ENCODE measurements at places on chromosomes 2 and 18.

DNA sequence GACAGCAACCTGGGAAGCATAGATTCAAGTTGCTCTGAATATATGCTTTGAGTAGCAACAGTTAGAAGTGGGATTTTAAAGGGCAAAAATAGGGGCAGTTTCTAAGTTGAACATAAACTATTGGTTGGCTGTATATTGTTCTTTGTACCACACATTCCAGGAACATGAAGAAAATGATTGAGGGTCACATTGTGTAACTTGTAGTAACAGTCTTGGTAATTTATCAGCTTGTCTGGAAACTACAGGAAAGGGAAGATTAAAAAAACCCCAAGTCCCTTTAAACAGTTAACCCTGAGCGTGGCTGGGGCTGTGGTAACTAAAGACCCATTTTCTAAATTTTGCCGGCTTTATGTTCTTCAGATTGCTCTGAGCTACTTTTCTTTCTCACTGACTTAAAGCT is 7.4 kb downstream of the PLEKHB2 start:
- H3K4me1 ChIP-seq = peaks cover 9% of the 10 kb centered on the region
- DNase-seq = no peak
- H3K36me3 ChIP-seq = no peaks in the 10 kb centered on the region
- no peak overlapping the region for H3K4me3 ChIP-seq
- no peak overlapping the region for H3K27ac ChIP-seq

- no peak overlapping the region for H3K27ac ChIP-seq
Observed at GRCh38 chr2:31140151-31140550, 1.9 kb upstream of the GALNT14 start.

- peaks cover 78% of the 10 kb centered on the region for H3K4me1 ChIP-seq
- DNase-seq = peak; percentile 68
- peaks cover 7% of the 10 kb centered on the region for H3K27me3 ChIP-seq
- peak overlapping the region; percentile 83 for H3K27ac ChIP-seq
Observed at GRCh38 chr2:148926291-148926961, 51.4 kb downstream of the KIF5C start.

- H3K27ac ChIP-seq = no peak overlapping the region
- peaks cover 4% of the 10 kb centered on the region for H3K27me3 ChIP-seq
- H3K36me3 ChIP-seq = no peaks in the 10 kb centered on the region
Observed at GRCh38 chr2:109371481-109372170, 242.1 kb downstream of the SEPTIN10 start.

- no peak overlapping the region for H3K27ac ChIP-seq
- peaks cover 8% of the 10 kb centered on the region for H3K4me1 ChIP-seq
- no peak for DNase-seq
- H3K27me3 ChIP-seq = peaks cover 6% of the 10 kb centered on the region
- H3K4me3 ChIP-seq = no peak overlapping the region
Observed at GRCh38 chr2:28276076-28276618, 116.5 kb upstream of the FOSL2 start.

DNA sequence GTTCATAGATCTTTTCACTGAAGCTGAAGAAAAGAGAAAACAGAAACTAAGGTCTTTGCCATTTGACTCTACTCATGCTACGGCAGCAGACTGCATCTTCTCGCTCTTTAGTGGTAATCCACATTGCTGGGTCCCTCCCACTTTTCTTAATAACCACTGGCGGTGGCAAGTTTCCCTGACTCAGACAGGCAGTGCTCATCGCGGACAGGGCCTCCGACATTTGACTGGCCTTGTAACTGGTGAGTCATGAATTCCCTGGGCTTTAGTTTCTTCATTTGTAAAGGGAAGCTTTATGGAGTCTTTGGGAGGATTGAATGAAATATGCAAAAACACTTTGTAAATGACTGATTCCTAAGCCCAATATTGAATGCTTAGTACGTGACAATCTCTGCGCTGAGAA is 238.2 kb upstream of the RBBP8 start:
- no peaks in the 10 kb centered on the region for H3K4me1 ChIP-seq
- DNase-seq = no peak
- no peaks in the 10 kb centered on the region for H3K27me3 ChIP-seq
- H3K27ac ChIP-seq = no peak overlapping the region
- H3K4me3 ChIP-seq = no peak overlapping the region

DNA sequence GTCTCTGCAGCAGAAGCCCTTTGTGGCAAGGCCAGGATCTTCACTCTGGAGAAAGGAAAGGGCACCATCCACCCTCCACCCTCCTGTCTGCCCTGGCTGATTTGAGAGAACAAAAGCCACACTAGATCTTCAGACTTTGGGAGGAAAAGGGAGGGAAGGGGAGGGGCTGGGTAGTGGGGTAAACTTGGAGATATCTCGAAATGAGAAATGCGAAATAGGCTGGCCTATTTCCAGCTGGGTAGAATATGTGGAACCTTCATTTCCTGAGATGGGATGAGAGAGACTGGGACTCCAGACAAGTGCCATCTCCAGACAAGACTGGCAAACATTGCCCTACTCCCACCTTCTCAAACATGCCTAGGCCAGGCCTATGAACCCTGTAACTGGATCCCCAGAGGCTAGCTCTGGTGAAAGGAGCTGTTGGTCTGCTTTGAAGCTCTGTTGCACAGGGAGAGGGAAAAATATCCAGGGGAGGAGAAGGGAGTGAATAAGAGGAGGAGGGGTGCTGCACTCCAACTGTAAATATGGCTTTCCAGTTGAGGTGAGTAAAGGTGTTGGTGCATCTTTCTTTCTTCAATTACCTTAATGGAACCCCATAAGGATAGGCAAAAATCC is 1.7 kb downstream of the HOXD12 start:
- no peak overlapping the region for H3K27ac ChIP-seq
- no peak for DNase-seq

GRCh38 chr2:112883669-112884068 is 27.3 kb upstream of the IL37 start:
- no peak overlapping the region for H3K27ac ChIP-seq
- no peaks in the 10 kb centered on the region for H3K4me1 ChIP-seq
- no peak for DNase-seq
- H3K27me3 ChIP-seq = no peaks in the 10 kb centered on the region

DNA sequence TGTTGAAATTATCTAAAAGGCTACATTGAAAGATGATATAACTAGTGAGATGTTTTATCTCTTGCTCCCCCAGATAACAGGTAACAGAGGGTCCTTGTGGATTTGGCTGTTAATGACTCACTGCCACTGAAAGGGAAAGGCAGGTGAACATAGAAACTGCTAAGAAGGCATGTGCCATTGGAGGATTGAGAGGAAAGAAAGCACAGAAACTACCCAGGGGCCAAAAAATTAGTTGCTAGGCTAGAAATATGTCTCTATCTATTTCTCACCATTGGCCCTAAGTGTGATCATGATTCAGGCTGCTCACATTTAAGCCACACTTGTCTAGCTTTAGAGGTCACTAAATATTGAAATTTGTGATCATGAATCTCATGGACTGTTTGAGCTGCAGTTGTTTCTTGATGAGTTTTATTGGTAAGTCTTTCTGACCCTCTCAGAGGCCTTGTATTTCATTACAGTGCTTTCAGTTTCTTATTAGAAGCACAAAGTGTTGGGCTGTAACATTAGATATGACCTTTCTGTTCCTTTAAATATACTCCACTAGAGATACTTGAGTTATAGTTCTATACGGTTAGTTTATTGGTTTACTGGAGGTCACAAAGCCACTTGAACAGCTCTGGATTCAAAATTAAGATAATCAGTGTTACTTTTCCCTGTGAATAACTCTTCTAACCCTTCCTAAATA is 26.2 kb downstream of the NAB1 start:
- no peak for DNase-seq

DNA sequence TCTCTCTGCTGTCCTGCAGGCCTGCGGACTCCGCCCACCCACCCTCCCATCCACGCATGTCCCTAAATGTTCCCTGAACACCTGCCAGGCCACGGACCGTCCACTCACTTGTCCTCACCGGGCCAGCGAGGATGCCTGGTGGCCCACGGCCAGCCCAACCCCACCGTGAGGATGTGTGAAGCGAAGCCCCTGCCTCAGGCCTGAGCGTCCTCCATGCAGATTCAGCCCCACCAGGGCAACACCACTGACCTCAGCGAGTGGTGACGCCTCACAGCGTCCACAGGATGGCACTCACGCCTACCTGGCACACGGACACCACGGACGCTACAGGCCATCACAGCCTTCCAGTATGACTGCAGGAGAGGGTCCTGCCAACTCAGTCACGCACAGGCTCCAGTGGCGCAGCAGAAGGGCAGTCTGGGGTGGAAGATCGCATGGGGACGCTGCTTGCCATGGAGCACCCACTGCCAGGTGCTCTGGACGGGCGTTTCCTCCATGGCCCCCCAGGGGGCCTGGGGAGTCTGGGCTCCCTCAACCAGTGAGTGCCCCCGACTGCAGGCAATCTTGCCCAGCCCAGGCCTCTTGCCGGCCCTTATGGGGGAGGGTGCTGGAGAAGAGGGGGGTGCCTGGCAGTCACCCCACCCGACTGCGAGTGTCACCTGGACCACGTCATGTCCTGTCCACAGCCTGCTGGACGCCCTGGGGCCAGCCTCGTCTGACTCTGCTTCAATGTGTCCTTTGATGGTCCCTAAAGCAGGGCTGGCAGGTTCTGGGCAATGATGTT is 25.4 kb downstream of the HDAC4 start:
- H3K27ac ChIP-seq = no peak overlapping the region
- no peak overlapping the region for H3K4me3 ChIP-seq
- peak; percentile 27 for DNase-seq

DNA sequence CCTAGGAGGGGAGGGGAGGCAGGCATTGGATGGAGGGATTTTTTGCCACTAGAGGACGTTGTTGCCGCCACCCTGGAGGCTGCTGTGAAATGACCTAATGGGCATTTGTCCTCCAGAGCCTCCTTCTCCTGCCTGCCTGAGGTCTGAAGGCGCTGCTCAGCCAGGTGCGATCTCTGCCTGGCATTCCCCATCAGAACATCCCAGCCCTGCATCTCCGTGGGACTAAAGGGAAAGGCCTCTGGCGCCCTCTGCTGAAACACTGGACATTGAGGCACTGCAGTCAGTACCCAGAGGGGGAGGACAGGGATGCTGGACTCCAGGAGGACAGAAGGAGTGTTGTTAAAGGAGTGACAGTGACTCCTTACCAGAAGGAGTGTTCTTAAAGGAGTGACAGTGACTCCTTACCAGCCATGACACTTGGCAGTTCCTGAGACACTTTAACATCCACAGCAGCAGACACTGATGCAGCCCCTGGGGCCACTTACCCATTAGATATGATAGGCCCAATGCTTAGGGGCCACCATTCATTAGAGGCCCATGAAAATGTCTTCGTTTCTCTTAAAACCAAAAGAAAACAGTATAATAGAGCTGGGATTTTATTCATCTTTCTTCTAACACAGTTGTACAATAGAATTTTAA is 17.0 kb downstream of the THNSL2 start:
- peaks cover 3% of the 10 kb centered on the region for H3K4me1 ChIP-seq
- H3K36me3 ChIP-seq = no peaks in the 10 kb centered on the region
- DNase-seq = peak; percentile 83
- no peak overlapping the region for H3K27ac ChIP-seq
- H3K4me3 ChIP-seq = no peak overlapping the region

DNA sequence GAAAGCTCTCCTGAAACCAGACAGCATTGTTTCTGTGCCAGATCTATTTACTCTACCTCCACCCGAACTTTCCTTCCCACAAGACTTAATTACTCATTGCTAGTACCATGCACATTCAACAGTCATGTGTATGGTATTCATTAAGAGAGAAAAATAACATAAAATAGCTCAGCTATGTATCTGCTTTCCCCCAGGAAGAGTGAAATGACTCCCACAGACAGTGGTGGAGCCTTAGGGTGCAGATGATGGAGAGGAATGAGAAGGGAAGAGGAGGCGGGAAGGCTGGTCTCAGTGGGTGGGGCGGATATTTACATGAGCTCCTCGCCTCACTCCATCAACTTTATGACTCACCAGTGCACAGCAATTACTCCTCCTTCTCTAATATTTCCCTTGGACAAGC is 724.5 kb downstream of the EPHA4 start:
- H3K27ac ChIP-seq = no peak overlapping the region
- no peak for DNase-seq
- peaks cover 2% of the 10 kb centered on the region for H3K27me3 ChIP-seq

DNA sequence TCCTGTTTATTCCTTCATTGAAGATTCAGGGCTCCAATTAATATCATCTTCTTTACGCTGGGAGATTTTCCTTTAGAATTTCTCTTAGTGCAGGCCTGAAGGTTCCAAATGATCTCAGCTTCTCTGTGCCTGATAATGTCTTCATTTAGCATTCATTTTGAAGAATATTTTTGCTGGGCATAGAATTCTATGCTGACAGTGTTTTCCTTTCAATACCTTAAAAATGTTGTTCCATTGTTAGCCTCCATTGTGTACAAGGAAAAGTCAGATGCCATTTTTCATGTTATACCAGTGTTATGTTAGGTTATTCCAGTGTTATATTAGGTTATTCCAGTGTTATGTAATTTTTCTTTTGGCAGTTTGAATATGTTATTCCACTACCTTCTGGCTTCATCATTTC is 14.9 kb upstream of the OR6B3 start:
- no peaks in the 10 kb centered on the region for H3K4me1 ChIP-seq
- DNase-seq = no peak
- no peaks in the 10 kb centered on the region for H3K27me3 ChIP-seq
- H3K4me3 ChIP-seq = no peak overlapping the region
- peaks cover 5% of the 10 kb centered on the region for H3K36me3 ChIP-seq

- peaks cover 5% of the 10 kb centered on the region for H3K36me3 ChIP-seq
- H3K4me3 ChIP-seq = no peak overlapping the region
- H3K27me3 ChIP-seq = peaks cover 21% of the 10 kb centered on the region
- DNase-seq = no peak
- peaks cover 54% of the 10 kb centered on the region for H3K4me1 ChIP-seq
- no peak overlapping the region for H3K27ac ChIP-seq
Observed at GRCh38 chr2:74077636-74078035, 70.1 kb downstream of the BOLA3 start.

GRCh38 chr2:35783723-35784122 is 571.9 kb upstream of the CRIM1 start:
- H3K27me3 ChIP-seq = no peaks in the 10 kb centered on the region
- H3K4me3 ChIP-seq = no peak overlapping the region
- H3K36me3 ChIP-seq = no peaks in the 10 kb centered on the region
- no peaks in the 10 kb centered on the region for H3K4me1 ChIP-seq
- H3K27ac ChIP-seq = no peak overlapping the region

DNA sequence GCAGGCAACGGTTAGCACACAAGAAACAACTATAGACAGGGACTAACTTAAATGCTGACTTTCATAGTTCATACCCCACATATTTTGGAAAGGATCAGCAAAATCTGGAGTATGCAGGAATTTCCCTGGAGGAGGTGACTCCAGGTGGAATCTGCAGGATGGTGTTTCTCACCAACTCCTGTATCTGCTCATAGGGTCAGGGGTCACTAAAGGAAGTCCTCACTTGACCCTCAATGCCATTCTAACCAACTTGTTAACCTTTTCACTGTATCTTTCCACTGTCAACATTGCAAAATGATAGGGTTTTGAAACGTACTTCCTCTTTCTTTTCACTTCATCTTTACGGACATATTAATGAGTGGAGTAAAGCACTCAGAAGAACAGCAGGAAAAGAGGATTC is 207.0 kb upstream of the CXCR4 start:
- H3K4me3 ChIP-seq = no peak overlapping the region
- H3K27me3 ChIP-seq = peaks cover 4% of the 10 kb centered on the region
- H3K27ac ChIP-seq = no peak overlapping the region
- peaks cover 4% of the 10 kb centered on the region for H3K36me3 ChIP-seq
- no peak for DNase-seq
- H3K4me1 ChIP-seq = peaks cover 23% of the 10 kb centered on the region

GRCh38 chr2:96697476-96697875 is 42.4 kb downstream of the LMAN2L start:
- no peak overlapping the region for H3K4me3 ChIP-seq
- H3K36me3 ChIP-seq = peaks cover 4% of the 10 kb centered on the region
- H3K27ac ChIP-seq = no peak overlapping the region
- peaks cover 4% of the 10 kb centered on the region for H3K27me3 ChIP-seq
- DNase-seq = no peak
- H3K4me1 ChIP-seq = no peaks in the 10 kb centered on the region

- H3K4me1 ChIP-seq = no peaks in the 10 kb centered on the region
- DNase-seq = no peak
- no peaks in the 10 kb centered on the region for H3K27me3 ChIP-seq
- H3K27ac ChIP-seq = no peak overlapping the region
- H3K4me3 ChIP-seq = no peak overlapping the region
Observed at GRCh38 chr2:56654936-56655335, 471.1 kb downstream of the CCDC85A start.

All from glutamatergic neuron (in vitro differentiated cells).